Stimulated activated CD8-positive, alpha-beta memory T cell treated with anti-CD3 and anti-CD28 coated beads, Interleukin-15, amount 100 ng/mL, for 48 hours (primary cell): ENCODE measurements at places on chromosomes 16 and 17.

GRCh38 chr17:56113486-56113885 is 39.8 kb upstream of the ANKFN1 start:
- DNase-seq = no peak

DNA sequence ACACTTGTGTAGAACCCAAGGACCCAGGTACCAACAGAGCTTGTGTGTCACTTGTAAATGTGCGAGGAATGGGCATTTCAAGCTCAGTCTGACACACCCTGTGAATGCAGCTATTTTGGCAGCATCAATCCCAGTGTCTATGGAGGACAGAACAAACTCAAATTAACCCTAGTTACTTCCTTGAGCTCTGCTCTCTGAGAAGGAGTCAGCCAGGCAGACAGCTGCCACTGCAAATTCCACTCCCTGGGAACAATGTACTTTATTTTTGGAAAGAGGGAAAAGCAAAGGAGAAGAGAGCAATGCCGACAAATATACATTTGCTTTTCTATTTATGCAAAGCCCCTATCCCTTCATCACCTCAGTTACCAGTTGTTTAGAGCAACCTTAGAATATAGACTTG is 48.4 kb upstream of the NOG start:
- no peak for DNase-seq

DNA sequence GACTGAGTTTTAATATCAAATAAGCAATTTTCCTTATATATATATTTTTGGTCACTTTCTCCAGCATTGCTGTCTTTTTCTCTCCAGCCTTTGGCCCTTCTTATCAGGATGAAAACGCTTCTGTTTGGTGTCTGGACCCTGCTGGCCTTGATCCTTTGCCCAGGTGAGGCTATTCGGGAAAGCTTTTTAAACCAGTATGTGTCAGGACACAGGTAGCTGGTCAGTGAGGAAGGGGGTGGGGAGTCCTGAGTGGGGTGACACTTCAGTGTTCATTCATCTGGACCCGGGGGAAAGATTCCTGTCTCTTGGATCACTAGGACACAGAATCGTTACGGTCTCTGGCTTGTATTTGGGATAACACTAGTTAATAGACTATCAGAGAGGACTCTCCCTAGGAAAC is 12.2 kb upstream of the SMARCD2 start:
- no peak for DNase-seq

- DNase-seq = no peak
Measured at GRCh38 chr16:15594711-15595320, 48.1 kb downstream of the MARF1 start.

- DNase-seq = no peak
Measured at GRCh38 chr17:75272848-75273184, 1.8 kb upstream of the MIF4GD start.

GRCh38 chr16:70437582-70438557 is 1.0 kb downstream of the ST3GAL2 start:
- DNase-seq = no peak

DNA sequence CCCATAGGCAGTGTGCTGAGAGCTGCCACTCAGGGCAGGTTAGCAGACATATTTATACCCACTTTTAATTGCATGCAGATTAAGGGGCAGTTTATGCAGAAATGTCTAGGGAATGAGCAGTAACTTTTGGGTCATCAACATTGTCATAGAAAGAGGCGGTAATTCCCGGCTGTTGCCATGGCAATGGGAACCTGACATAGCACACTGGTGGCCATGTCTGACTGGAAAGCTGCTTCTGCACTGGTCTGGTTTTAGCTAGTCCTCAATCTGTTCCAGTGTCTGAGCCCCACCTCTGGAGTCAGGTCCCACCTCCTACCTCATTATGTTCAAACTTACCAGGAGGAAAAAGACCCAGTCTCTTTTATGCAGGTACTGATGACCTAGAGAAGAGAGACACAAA is 31.5 kb upstream of the TNRC6C start:
- no peak for DNase-seq

DNA sequence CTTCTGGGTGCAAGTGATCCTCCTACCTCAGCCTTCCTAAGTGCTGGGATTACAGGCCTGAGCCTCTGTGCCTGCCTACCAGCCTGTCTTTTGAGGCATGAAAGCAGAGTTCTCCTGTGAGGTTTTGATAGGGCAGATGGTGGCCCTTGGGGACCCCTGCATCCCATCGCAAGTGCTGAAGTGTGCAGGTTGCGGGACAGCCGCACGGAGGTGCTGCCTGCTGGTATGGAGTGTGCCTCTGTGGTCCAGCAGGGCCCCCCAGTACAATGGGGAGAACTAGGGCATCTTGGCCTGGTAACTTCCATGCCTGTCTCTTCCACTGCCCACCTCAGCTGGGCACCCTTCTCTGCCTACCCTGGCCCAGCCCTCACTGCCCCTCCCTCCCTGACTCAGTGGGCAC is 9.9 kb upstream of the NDRG4 start:
- no peak for DNase-seq

DNA sequence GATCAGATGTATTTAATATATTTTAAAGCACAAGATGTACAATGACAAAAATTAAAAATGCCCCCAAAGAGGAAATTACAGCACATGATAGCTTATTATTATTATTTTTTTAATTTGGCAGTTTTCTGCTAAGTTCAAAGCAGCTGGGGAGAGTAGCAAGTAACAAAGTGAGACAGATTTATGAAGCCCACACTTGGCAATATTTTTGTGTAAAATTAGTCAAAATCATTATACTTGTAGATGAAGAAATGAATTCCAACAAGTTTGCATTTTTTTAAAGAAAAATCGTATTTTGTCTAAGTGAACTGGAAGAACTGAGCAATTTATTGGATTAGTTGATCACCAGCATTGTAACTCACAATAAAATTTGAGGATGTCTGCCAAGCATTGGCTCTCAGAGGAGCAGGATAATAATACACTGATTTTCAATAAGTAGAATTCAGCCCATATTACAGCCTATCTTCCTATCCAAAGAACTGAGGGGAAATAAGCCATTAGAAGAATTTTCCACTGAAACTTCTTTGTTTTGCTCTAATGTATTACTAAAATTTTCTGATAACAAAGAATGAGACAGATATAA is 215.6 kb downstream of the MAP2K6 start:
- DNase-seq = no peak

GRCh38 chr16:7090628-7091115 is 242.0 kb upstream of the RBFOX1 start:
- no peak for DNase-seq

DNA sequence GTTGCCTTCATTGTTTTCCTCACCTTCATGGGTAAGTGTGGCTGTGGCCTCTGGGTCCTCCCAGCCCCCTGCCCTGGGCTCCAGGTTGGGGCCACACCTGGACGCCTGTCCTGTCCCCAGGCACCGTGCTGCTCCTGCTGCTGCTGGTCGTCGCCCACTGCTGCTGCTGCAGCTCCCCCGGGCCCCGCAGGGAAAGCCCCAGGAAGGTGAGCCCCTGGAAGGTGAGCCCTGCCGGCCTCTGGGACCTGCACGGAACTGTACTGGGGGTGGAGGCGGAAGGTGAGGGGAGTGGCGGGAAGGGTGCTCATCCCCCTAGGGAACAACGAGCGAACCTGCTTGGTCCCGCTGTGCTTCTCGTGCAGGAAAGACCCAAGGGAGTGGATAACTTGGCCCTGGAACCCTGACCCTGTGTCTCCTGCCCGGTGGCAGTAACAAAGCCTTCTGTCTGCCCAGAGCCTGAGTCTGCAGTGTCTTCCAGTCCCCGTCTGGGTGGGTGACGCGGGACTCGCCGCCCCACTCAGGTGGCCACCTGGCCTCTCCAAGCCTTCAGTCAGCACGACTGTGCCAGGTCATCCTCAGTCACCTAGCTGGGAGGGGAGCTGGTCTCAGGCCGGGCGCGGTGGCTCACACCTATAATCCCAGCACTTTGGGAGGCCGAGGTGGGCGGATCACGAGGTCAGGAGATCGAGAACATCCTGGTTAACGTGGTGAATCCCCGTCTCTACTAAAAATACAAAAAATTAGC is 831 bp downstream of the SMIM22 start:
- DNase-seq = no peak

DNA sequence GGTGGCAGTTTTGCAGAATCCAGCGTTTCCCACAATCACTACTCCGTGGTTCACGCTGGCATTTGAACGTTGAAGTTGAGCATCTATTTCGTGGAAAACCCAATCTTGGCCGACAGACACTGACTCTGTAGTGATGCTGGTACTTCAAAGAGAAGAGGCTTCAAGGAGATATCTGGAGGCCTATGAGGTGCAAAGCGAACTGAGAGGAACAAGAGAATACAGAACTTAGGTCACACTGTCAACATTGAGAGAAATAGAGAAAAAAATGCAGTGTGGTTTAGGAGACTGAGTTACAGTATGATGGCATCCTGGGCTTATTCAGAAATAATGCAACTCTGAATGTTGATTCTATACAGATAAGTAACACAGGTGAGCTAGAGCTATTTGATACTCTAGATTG is 16.0 kb downstream of the CCL16 start:
- DNase-seq = no peak

GRCh38 chr17:21176773-21177395 is 37.1 kb downstream of the TMEM11 start:
- no peak for DNase-seq

DNA sequence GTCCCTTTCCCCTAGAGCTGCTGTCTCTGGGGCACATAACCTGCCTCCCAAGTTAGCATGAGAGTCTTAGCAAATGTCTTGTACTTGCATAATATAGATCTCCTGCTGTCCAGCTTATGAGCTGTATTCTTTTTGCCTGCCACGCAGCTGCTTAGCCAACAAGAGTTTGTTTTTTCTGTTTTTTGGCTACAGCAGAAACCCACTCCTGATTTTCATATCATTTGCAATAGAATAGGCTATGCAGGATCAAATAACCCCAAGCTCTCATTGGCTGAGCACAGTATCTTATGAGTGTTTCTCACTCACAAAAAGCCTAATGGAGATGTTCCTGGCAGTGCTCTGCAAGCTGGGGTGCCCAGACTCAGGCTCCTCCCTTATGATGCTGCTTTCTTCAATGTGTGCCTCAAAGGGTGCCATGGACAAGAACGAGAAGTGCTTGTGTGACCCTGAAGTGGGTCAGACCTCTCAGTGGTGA is 23.1 kb downstream of the B9D1 start:
- no peak for DNase-seq

DNA sequence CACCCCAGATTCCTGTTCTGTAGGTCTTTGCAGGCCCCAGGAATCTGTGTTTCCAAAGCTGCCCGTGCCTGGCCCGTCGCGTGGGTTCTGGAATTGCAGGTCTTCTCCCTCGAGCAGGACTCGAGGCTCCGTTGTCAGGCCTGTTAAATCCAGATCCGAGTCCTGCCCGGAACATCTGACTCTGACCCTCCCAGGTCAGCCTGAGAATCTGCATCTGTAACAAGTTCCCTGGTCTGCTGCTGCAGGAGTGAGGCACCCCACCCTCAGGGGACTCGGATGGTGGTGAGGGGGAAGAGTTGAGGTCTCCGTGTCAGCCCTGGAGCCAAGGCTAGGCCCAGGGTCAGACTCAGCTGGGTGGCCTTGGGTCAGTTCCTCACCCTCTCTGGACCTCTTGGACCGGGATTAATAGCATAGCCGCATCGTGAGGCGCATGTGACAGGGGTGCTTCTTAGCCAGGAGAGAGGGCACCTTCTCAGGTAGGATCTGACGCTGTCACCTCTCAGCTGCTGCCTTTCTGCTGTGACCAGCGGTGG is 8.8 kb downstream of the SPIRE2 start:
- DNase-seq = no peak

GRCh38 chr17:7393613-7394451 is 493 bp downstream of the PLSCR3 start:
- peak; percentile 32 for DNase-seq

DNA sequence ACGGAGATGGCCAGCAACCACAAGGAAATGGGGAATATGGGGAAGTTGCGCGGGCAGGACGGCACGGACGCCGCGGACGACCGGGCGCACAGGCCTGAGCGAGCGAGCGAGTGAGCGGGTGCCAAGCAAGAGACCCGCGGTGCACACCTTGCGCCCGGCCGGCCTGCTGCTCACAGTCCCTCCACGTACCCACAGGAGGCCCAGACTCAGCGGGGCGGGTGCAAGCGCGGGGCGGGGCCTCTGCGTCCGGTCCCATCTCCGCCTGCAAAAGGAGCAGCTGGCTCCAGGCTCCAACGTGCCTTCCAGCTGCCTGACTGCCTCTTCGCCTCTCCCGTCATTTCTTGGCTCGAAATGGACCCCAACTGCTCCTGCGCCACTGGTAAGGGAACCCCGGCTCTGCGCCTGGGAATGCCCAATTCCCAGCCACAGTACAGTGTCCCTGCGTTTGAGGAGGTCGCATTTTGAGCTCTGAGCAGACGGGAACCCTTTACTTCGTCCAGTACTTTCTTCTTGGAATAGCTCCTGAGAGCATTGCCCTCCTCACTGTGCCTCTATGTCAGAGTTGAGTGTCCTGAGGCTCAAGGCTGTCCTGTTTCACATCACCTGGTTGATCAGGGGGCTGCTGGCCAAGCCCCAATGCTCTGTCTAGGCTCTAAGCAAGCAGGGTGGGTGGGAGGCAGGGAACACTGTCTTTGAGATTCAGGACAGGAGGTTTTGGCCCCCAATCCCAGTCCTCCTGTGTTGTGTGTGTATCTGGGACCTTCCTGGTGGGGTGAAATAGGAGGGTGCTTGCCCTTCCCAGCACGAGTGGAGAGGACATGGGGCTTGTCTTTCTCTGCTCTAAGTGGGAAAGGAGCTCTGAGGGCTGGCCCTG is 8.1 kb upstream of the MT1E start:
- DNase-seq = peak; percentile 62

DNA sequence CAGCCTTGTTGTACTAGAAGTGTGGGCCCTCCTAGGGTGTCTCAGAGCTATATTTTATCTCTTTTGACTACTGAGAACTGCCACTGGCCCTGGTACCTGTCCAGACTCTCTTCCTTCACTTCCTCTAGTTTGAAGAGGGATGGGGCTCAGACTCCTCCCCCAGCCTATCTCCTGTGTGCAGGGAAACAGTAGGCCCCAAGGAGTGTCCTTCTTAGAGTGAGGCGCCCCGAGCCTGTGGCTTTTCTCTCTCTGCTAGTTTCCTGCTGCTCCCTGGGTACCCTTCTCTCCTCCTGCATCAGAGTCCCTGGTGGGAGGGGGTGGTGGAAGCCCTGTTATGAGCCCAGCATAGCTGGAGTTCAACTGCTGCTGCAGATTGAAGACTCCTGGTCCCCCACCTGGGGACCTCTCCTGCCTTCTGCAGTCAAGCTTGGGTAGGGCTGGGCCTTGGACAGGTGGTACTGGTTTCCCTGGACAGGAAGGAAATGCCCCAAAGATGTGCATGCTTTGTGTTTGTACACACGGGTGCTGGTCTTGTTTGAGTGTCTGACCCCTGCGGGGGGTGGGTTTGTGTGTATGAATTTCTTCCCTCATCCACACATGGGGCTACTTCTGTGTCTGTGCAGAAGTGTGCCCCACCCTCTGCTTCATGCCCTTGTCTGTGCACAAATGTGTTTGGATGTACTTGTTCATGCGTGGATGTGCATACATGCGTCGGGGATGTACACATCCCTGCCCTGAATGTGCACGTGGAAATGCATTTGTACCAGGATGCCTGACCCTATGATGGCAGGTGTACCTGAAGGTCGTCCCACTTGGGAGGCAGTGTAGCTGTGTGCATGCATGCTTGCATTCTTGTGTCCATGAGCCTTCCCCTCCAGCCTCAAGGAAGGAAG is 6.9 kb downstream of the RARA start:
- no peak for DNase-seq

GRCh38 chr17:80737106-80738019 is 192.7 kb downstream of the RPTOR start:
- DNase-seq = no peak
